ENCODE measurements at places on chromosomes 6 and 20.

GRCh38 chr6:121533321-121533841 is 97.9 kb downstream of the GJA1 start:
- DNase-seq, result no peak

DNA sequence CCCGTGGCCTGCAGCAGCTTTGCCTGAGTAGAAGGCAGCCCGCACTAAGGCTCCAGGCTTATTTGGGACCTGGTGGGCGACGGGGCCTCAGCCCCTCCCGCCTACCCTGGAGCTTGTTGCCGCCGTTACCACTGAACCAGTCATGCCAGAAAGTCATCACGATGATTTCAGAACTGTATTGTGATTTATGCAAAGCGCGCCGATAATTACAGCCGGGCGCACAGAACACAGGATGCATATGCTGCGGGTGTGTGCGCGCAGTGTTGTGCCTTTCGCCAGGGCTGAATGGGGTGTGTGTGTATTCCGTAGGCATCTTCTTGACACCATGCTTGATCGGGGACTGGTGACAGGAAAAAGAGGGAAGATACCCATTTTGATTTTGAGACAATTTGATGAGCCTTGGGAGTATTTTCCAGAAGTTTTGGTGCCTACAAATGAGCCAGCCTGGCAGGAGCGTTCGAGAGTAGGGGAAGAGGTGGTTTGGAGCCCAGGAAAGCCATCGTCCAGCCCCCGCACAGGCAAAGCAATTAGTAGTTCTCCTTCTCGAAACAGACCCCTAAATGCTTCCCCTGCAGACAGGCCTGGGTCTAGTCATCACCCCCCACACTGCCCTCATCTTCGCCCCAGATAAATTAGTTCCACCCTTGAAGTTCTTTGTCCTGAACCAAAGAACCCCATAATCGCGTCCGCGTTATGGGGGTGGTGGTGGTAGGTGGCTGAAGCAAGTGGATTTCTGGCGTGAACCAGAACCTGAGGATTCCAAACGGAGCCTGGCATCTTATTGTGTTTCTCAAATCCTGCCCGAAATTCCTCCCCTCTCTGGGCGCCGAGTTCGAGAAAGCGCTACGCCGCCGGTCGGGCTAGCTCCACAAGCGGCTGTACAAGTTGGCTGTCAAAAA is 1.9 kb upstream of the NR2E1 start:
- no peak for DNase-seq

- DNase-seq, result no peak
Measured at GRCh38 chr6:152142105-152142504, 334.6 kb downstream of the ESR1 start.

DNA sequence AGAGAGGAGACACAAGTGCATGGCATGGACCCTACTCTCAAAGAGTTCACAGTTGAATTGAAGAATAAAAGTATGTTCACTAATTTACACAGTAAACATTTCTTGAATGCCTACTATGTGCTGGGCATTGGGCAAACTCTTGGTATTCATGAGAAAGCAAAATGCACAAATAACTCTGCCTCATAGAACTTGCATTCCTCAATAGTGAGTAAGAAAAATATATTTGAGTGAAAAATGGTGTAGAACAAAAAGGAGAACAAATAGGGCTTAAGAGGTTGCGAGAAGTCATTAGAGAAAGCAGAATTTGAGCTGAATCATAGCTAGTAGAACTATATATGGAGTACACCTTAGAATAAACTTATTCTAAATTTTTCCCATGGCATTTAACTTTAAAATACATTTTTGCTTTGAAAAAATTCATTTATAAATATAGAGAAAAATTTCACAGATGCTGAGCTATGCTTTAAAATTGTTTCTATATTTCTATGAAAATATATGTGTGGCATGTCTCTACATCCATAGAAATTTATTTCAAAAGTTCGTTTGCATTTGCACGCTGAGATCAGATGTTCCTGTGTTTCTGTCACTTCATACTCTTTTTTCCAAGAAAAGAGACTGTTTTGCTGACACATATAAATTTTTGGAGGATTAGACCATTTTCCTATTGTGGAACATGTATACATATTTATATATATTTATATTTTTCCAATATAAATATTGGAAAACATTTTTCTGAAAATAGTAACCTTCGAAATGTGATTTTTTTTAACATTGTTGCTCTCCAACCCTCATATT is 236.1 kb downstream of the KCNQ5 start:
- DNase-seq, result no peak

- no peak for DNase-seq
Measured at GRCh38 chr6:54245265-54245664, 63.0 kb upstream of the TINAG start.

GRCh38 chr20:22579119-22579427 is 5.3 kb downstream of the FOXA2 start:
- no peak for DNase-seq

DNA sequence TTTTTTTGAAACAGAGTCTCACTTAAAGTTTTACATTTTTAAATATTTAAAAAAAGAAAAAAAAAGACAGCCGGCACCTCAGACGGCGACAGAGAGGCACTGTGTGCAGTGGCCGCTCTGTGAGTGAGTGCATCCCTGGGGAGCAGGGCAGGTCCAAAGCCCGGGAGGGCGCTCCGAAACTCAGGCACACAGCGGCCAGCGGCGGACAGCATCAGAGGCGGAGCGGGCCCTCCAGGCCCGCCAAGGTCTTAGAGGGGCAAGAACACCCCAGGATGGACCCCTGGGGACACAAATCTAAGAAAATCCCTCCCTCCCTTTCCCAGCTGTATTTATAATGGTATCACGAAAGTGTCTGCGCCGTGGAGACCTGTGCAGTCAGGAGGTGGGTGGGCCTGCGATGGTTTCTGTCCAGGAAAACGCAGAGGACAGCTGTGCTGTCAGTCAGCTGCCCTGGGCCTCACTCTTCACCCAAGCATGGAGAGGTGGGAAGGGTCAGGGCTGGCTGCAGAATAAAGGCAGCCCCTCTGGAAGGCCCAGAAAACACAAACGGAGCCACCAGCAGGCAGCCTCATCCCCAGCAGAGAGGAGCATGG is 43.8 kb downstream of the TAF4 start:
- DNase-seq, result no peak

- DNase-seq, result no peak
Measured at GRCh38 chr6:13508711-13509705, 21.6 kb upstream of the GFOD1 start.

- peak; percentile 78 for DNase-seq
Measured at GRCh38 chr6:110949679-110950285, 8.7 kb upstream of the GTF3C6 start.

DNA sequence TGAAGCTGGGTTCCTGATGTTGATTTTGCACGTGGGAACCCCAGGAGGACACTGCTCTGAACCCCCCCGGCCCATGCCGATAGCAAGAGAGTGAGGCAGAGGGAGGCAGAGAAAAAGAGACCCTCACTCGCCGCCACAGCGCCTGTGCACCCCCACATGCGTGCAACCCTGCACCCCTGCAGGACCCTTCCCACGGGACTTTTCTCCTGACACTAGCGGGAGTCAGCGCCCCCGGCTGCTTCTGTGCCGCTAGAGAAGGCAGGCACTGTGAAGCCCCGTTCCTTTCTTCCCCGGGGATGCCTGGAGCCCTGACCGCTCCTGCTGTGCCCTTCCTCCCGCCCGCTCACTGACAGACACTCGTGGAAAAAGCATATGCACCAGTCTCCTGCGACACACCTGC is 67.4 kb downstream of the GMPR start:
- DNase-seq, result no peak

DNA sequence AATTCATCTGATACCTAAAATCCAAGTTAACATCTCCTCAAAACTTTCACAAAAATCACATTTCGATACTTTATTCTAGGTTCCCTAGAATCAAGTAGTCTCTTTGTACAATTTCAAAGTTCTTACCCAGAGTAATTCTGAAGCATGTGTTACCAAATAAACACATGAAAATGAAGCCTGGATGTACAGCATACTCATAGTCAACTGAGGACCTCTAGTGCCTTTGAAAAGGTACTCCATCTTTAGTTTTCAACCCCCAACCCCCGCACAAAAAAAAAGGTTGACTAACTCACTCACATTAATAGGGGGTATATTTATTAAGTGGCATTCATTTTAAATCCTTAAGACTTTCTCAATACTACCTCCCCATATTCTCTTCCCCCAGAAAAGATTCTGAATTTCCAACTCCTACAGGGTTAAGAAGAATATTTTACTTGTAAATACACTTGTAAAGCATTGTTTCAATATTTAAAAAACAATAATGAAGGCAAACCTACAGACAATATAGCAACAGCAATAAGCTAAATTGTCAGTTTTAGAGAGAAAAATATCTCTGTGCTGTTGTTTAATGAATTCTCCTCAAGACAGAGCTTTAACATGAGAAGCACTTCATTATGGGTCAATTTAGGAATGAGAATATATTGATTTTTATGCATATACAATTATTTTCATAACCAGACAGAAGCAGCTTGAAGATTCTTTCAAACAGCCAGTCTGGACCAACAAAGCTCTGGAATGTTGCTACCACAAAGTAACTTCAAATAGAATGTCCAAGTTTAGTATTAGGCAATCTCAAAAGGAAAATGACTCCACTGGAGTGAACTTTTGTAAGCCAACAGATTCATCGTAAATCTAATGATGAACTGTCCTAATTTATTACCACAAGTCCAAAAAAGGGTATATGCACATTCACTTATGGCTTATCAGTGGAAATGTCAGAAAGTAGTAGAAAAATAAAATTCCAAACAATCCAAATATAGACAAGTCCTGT is 3.3 kb downstream of the PLN start:
- peak; percentile 87 for DNase-seq

GRCh38 chr6:107744927-107745326 is 79.2 kb downstream of the SCML4 start:
- DNase-seq, result no peak

GRCh38 chr20:49948809-49949507 is 12.8 kb downstream of the RNF114 start:
- DNase-seq, result no peak

DNA sequence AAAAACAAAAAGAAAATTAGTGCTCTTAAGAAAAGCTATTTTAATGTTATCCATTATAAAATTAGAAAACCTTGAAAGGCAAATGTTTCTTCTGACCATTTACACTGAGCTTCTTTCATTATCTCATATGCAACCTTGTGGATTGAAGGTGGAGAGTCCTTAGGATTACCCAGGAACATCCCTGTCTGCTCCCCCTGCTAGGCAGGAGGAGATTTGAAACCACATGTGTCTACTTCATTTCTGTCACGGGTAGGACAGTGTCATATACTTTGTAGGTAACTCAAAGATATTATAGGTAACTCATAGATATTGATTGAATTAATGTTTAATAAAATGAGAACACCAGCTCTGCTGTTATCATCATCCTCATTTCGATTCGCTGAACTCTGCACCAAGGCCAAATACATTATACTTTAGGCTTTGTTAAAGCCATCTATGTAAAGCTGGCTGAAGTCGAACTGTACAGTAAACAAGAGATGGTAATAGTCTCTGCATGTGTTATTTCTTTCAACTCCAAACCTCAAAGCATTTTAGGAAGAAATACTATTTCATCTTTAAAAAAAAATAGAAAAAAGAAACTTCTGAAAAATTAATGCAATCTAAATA is 49.5 kb downstream of the HDAC2 start:
- DNase-seq, result no peak

DNA sequence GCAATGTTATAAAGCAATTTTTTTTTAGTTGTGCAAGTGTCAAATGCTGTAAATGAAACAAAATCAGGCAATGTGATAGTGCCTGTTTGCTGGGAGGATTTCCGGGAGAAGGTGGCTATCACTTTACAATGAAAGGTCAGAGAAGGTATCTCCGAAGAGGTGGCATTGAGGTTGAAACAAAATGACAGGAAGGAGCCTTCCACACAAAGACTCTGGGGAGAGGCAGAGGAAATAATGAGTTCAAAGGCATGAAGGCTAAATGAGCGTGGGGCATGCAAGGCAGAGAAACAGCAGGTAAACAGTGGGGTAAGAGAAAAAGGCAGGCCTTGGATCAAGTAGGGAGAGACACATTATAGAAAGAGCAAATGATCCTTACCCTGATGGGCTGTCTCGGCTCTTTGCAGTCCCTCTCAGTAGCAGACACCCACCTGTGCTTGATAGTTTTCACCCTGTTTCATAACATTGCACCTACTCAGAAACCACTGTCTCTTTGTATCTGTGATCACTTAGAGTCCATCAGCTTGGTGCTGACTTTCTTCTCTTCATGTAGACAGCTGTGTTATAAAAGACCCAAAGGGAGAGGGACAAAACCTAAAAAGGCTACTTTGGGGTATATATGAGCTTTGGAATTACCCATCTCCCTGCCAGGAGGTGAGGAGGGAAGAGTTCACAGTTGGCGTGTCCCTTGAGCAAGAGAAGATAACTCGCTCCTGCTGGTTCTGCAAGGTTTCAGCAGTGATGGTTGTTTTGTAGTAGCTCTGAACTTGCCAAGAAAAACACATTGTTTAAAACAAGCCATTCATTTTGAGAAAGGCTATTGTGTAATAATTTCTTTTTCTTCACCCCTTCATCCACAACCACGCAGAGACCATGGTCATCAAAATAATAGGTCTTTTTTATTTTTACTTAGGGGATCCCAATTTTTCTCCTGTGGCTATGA is 22.3 kb downstream of the NRN1 start:
- no peak for DNase-seq

DNA sequence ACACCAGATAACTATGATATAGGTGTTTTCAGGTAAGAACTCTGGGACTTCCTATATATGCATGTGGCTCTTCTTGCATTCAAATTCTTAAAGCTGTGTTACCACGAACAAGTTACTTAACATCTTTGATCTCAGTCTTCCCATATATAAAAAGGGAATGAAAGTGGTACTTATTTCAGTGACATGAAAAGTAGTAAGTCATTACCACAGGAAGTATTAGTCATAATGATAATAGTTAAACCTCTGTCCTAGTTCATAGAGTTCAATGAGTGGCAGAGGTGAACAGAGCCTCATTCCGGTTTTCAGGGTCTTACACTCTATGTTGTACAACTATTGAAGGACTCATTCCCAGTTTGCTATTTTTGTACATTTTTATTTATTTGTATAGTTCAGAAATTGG is 237.0 kb downstream of the NKAIN2 start:
- DNase-seq, result no peak

DNA sequence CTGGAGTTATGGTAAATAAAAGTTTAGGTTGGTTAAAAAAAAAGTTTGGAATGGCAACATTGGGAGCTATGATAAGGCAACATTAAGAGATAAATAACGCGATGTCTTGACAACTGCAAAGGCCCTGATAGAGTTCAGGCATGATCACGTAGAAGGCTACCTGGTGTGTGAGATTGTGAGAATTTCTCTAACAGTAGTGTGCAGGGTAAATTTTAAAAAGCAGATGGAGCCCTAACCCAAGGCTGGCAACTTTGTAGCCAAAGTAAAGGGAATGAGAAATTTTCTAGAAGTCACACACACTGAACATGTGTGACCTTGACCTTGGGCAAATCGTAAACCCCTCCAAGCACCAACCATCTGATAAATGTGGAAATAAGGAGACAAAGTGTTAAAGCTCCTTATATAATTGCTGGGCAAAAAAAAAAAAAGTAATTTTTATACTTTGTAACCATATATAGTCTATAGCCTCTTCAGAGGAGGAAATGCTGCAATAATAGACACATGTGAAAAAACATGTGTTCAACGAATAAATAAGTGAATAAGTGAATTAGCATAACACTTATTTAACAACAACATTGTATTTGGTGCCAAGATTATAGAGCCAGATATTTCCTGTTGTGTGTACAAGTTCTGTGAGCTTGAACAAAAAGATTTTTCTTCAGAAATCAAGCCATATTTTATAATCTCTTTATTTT is 18.2 kb downstream of the KCNQ5 start:
- no peak for DNase-seq
